ENCODE measurements at places on chromosomes 6 and 20.

DNA sequence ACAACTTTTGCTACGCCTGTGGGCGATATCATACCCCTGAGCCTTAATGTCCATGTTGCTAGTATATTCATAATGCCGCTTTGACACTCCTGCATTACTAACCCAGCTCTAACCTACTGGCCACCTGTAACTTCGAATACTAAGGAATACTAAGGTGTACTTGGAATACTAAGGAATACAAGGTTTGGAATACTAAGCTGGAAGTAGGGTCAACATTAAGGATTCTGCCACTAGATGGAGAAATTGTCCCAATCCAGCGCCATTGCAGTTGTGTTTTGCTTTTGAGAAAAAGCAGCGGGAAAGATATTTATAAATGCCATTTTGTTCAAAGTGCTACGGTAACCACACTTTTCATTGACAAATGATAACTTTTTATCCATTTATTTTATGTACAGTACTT, 10.7 kb downstream of the TBXT start:
- no peak for DNase-seq

DNA sequence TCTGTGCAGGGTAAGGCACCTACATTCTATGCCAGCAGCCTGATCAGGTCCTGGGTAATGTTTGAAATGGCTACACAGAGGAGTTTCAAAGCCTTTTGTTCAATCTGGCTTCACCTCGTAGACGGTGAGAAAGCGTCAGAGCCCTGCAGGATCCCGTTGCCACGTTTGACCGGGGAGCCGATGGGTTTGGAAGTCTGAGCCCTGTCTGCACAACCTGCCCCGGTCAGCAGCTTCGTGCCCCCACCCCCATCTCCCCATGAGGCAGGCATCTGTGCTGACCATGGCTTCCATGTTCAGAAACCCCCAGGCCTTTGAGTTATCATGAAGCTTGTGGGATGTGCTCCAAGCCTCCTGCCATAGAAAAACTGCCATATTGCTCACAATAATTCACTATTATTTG, 63.9 kb downstream of the PTPN1 start:
- DNase-seq, result no peak

GRCh38 chr6:63919556-63920110, 284.0 kb downstream of the PHF3 start:
- no peak for DNase-seq

- no peak for DNase-seq
These were observed 48.1 kb downstream of the PLAGL1 start for GRCh38 chr6:143959927-143960326.

DNA sequence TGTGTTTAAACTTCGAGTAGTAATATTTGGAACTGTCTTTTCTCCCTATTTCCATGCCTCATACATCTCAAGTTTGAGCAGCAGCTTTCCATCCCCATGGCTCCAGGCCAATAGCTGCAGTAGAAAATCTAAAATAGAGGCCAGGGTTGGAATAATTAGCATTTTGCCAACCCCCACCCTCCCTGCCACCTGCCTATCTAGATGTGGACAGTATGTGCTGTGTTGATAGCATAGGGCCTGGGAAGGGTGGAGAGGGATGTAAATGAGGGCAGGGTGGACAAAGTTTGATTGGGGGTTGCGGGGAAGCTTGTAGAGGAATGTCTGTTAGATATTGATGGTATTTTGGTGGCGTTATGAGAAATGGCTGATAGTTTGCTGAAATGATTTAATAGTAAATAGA, 5.6 kb downstream of the TOP1 start:
- DNase-seq, result no peak

DNA sequence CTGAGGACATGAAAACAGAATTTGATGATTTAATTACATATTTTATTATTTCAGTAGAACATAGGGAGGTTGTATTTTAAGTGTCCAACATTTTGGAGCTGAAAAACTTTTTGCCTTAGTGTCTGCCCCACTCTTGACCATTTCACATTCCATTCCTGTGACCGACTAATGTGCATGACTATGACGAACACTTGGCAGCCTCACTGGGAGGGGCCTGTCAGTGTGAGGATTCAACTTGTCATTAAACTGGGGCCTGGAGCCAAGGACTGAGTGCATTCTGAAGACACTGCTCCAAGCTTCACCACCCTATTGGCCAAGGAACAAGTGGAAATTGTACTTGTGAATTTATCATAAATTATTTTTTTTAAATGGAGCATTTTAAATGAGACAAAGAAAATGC, 661.3 kb downstream of the BCKDHB start:
- peak; percentile 40 for DNase-seq

DNA sequence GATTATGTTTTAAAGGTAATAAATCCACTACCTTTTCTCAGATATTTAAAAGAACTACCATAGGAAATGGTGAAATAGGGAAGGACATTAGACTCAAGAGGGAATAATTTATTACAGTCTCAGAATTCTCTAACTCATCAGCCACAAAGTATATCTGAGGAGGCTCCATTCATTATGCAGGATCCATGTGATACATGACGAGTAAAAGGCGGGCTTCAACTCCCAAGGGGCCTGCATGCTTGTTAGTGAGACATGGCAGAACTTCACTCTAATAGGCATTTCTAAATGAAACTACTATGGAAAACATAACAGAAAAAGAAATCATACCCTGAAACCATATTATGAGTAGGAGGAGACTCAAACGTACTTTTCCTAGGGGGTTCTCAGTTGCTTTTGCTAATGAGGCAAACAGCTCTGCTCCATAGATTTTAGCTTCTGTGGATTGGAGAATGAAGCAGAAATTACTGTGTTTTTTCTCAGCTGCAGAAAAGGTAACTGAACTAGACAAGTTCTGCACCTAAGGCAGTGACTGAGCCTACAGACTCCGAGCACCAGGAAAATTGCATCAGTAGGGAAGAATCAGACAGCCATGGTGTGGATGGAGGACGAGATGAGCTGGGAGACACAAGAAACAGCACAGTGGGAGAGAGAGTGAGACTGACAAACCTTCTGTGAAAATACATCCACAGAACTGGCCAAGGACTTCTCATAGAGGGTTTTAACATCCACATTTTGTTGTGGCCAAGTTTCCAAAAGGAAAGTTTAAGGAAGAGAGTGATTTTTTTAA, 254.6 kb upstream of the PRDM1 start:
- no peak for DNase-seq

DNA sequence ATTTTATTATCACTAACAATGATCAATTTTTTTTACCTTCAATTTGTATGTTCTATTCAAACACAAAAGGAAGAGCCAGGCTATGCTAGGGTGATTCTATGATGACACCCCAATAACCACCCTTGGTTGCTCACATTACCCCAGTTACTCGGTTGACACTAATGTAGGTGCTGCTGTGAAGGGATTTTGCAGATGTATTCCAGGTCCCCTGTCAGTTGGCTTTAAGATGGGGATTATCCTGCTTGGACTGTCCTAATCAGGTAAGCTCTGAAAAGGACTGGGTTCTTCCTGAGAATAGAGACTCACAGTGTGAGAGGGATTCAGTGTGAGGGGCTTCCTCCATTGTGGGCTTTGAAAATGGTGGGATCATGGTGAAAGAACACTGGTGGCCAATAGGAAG, 11.9 kb downstream of the HLA-A start:
- no peak for DNase-seq

- DNase-seq, result no peak
These were observed 369.6 kb downstream of the TENT5A start for GRCh38 chr6:81382852-81383251.

DNA sequence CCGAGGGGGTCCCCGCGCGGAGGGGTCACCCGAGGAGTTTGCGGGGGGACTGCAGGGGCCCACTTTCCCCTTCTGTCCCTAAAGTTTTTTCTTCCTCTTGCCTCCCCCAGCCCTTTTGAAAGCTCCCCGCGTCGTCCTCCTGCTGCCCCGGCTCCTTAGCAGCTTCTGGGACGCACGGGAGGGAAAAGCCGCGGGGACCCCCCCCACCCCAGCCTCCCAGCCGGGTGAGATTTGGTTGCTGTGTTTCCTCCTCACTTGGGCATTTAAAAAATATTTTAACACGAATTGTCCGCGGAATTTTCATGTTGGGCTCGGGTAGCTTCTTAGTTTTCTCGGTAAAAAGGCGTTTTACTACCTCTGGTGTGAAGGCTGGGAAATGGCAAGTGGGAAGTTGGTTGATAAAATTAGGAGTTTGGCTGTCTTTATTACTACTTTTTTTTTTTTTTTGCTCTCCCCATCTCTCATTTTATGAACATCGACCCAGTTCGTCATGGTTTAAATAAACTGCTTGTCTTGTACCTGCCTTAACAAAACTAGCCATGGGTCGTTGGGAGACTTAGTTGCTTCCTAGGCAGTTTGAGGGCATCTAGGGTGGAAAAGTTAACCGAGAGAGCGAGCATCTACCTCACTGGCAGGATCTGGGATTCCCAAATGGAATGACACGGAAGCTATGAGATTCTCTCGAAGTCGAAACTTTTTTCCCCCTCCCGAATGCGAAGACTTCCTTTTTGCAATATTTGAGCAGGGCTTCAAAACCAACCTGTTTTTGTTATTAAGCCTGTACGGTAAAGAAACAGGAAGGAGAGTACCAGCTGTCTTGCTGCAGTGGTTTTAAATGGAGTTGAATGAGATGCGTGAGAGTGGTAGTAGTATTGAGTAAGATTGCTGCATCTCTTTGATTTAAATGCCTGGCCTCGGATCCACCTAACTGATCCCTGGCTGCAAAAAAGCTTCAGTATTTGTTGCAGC, 868 bp downstream of the NCOA3 start:
- peak; percentile 11 for DNase-seq

DNA sequence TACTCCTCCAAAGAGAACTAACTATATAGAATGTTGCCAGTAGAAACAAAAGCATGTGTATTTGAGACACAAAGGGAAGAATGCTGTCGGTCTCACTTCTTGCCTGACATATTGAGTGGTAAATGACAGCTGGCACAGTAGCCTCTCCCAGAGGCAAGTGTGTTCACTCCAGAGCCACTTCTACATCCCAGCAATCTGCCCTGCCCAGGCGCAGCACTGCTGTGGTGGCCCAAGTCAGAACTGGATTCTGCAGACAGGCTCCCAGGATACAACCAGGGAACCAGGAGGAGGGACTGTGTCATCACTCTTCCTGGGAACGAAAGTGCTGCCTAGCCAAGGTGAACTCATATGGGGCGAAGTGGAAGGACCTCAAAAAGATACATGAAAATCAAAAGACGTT, 103.2 kb upstream of the ARMC2 start:
- DNase-seq, result no peak

- DNase-seq, result no peak
These were observed 77.2 kb downstream of the KIF13A start for GRCh38 chr6:17910189-17910588.

GRCh38 chr20:483815-484644, 21.7 kb upstream of the TBC1D20 start:
- DNase-seq, result no peak

GRCh38 chr20:53664121-53664520, 70.5 kb upstream of the ZNF217 start:
- DNase-seq, result no peak

GRCh38 chr6:91442342-91442741, 855.5 kb upstream of the MAP3K7 start:
- DNase-seq, result no peak

DNA sequence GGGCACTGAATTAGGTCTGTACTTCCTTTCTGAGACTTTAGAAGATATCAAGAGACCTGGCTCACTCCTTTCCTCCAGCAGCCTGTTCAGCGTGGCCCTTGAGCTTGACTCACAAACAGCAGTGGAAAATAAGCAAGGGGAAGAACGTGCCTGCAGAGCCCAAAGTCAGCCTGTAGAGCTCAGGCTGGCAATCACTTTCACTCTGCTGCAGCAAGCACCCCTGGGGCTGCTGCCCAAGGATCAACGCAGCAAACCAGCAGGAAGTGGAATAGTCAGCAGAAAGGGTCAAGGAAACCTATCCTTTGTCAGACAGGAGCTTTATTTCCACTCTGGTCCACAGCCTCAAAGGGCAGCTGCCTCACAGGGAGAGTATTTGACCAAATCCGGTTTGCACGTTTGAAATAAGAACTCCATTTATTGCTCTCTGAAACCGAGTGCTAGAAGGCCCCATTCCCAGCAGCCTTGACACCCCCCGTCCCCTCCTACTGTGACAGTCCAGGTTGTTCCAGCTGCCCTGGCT, 77.4 kb downstream of the PRDM1 start:
- DNase-seq, result no peak

DNA sequence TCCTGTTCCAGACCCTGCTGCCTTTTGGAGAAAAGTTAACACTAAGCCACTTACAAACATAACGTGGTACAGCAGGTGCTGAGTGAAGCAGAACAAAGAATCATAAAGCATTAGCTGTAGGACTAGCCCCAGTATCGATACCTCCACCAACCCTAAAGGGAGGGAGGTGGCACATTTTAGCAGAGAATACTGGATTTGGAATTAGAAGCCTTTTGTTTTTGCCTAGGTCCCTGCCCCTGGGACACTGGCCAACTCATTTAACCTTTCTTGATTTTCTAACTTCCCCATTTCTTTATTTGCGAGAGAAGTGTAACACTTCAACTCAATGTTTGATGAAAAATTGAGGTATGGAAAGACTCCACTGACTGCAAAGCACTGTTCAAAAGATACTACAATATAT, 93.5 kb downstream of the B3GAT2 start:
- no peak for DNase-seq

DNA sequence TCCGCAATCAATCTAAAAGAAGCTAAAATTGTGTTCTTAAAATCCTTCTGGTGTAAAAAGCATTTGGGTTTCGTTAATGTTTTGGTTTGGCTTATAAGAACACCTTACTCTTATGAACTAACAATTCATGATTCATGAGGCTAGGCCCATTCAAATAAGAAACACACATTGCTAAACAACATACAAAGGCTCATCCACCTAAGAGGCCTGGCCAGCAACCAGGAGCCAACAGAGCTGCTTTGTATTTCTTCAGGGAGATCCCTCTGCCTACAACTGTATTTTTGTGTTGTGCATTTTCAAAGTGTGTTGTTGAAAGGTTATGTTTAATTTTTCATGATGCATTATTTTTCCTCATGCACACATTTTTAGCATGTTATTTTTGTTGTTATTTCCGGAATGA, 98.6 kb downstream of the PTPRK start:
- no peak for DNase-seq

DNA sequence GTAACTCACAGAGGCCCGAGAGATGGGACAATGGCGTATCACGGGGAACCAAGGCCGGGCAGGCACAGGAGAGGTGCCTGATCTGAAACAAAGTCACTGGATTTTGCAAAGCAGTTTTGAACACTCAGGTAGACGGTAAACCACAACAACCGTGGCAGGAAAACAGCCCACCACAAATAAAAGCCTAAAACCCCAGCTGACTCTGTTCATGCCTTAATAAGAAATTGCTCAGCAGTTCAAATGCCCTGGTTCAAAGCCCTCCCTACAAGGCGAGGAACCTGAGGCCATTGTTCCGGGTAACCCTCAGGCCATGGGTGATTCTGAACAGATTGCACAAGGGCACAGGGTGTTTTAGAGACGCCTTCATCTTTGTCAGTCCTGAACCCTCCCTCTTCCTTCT, 114.2 kb downstream of the MAP3K7 start:
- DNase-seq, result no peak

DNA sequence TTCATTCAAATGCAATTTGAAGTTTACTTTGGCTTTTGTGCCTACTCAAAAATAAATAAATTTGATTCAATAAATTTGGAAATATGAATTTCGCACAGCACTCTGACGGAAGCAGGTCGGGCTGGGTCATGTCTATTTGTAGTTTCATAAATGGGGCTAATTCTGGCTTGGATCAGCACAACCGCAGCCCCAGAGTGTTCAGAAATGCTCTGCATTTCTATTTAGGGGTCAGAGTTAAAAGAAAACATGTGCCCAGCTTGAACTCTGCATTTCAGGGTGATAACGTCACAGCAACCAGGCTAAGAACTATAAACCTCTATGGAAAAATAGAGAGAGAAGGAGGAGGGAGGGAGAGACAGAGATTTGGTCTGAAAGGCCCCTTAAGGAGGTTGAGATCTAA, 480.9 kb upstream of the NOX3 start:
- DNase-seq, result peak; percentile 4

Data from fibroblast of skin of left quadriceps (primary cell).